IPS-NIHi11 (cell line): ENCODE measurements at places on chromosomes 4 and X.
A peak's percentile ranks its signal among the peaks of the same experiment; 100 is the strongest.

DNA sequence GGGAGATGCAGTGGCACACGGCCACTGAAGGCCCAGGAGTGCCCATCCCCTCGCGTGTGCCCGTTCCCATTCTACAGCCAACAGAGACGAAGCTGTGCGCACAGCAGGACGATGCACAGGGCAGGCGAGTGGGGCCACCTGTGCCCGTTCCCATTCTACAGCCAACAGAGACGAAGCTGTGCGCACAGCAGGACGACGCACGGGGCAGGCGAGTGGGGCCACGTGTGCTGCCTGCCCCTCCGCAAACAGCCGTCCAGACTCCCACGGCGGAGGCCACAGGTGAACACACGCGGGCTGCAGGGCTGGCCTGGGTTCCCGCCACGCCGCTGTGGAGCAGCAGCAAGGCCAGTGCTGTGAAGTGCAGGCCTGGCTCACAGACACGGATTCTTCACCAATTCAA, 32.0 kb downstream of the GAK start:
- no peak for DNase-seq

- peak; percentile 84 for DNase-seq
Observed at GRCh38 chr4:122783301-122784215, 43.1 kb upstream of the FGF2 start.

DNA sequence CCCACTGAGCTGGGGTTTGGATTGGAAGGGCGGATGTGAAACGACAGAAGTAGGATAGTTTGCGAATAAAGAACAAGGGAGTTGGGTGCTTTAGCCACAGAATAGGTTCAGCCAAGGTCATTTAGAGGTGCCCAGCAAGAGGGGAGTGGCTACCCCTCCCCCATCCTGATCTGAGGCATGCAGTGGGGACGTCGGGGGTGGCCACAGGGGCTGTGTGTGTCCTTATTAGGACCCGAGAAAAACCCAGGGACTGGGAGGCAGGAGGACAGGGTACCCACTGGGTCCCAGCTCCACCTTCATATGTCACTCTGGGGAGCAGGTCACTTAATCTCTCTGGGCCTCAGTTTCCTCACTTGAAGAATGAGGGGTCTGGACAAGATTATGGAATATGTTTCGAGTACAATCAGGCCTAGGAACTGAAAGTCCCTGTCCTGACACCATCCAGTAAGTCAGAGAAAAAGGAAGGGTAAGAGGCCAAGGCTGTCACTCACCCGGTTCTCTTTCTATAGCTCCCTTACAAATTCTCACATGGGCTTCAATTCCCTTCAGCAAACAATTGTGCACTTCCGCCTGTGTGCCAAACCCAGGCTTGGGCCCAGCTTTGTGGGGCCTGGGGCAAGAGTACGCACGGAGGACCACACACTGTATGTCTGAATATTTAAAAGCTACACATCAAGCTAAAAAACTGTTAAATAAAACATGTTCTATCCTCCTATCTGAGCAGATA, 4.2 kb upstream of the NYX start:
- DNase-seq, result peak; percentile 23

DNA sequence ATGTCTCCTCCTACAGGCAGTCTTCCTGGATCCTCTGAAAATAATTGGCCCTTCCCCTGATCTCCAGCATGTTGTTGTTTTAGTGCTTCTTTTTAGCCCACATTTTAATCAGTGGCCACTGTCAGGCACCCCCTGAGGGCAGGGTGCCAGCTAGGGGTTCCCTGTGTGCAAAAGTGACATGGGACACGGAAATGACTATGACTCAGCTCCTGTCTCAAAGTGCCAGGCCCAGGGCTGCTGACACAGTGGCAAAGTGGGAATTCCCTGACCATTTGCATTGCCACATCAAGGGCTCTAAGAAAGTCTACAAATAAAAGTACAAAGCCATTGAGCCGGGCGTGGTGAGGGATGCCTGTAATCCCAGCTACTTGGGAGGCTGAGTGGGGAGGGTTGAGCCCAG, 24.8 kb downstream of the HMX1 start:
- DNase-seq, result no peak

DNA sequence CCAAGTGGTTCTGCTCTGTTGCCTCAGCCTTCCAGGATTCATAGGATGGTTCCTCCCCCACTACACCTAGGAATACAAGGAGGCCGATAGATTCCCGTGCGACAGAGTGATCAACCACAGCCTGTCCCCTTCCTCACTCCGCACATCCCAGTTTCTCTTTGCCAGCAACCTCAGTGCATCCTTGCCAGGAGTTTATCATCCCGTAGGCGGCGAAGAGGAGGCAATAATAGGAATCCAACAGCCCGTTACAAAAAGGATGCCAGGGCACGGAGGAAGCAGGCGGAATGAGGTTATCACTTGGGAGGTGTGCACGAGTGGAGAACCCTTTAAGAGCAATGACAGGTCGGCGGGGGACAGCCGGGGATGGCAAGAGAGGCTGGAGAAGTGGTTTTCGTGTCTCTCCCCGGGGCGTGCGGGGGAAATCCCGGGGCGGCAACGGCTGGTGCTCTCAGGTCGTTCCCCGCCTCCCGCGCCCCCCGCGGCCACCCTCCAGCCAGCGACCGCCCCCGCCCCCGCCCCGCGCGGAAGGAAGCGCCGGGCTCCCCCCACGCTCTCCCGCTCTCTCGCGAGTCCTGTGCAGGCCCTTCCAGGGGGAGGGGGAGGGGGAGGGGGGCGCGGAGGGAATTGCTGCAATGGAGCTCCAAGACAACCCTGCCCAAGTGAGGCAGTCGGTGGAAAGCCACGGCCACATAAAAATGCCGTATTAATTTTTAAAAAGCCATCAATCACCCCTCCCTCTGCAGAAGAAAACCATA, 1.6 kb downstream of the PPP3CA start:
- peak; percentile 53 for DNase-seq

GRCh38 chrX:72100051-72100755, 31.5 kb downstream of the RTL5 start:
- no peak for DNase-seq

- DNase-seq, result no peak
Observed at GRCh38 chrX:129433461-129433860, 89.8 kb downstream of the SMARCA1 start.

DNA sequence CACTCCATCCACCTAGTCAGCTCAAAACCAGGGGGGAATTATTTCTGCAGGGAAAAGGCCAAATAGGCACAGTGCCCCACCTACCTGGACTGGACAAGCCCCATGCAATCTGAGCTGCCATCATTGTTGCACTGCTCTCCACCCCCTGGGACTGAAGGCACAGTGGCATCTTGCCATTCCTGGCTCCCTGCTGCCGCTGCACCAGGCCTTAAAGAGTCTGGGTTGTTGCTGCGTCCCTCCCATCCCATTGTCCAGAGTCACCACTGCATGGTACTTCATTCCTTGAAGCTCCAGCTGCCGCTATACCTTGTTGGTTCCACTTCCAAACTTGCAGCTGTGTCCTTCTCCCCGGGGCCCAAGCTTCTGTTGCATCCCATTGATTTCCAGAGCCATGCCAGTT, 629.7 kb downstream of the STIM2 start:
- no peak for DNase-seq

DNA sequence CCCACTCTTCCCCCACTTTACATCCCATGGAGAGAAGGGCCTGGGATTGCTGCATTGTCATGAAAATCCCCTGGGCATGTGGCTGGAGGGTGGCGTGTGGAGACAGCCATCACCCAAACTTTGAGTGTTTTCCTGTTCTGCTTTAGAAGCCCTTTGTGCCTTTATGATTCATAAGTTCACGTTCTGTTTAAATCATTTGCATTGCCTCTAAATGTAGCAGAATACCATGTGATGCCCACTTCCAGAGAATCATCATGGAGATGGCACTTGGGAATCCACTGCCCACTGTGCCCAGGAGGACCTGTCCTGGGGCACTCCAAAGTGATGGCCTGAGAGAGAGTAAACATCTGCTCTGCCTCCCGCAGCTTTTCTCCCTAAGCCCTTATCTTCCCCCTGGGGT, 52.8 kb downstream of the MED28 start:
- DNase-seq, result no peak

- DNase-seq, result no peak
Observed at GRCh38 chr4:107843391-107843790, 18.7 kb downstream of the SGMS2 start.

DNA sequence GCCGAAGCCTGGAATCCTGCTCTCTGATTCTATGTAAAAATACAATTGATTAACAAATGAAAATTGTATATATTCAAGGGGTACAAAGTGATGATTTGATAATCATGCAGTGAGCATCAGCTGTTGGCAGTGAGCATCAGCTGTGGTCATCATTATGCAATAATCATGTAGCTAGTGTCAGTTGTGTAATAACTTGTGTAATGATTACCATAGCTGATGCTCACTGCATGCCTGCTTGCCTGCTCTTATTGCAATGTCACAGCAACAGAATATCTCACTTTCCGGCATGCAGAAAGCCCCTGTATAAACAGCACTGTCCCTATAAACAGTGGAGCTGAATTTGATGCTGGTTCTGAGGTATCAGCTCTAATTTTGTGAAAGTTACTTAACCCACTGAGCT, 46.8 kb downstream of the SULT1B1 start:
- no peak for DNase-seq

- peak; percentile 67 for DNase-seq
Observed at GRCh38 chr4:183797445-183798300, 107.4 kb upstream of the STOX2 start.

DNA sequence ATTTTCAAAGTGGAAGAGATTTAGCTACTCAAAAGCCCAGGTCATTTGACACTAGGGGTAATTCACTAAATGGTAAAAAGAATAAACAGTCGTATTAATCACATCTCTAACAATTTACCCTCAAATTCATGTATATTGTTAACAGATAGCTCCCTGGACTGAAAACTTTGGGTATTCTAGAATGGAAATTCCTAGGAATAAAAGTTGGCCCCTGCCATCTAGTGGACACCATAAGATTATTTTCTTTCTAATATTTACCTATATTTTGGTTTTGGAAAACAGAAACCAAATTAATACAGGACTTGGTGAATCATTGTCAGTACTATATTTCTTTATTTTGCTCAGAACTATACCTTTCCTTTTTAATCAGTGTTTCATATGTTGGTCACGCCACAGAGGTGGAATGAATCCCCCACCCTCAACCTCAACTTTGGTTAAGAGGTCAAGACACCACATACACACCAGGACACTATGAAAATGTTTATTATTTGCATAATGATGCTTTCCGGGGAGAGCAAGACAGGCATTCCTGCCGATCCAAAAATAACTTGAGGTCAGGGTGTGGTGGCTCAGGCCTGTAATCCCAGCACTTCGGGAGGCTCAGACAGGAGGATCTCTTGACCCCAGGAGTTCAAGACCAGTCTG, 96.2 kb upstream of the APOOL start:
- peak; percentile 2 for DNase-seq

DNA sequence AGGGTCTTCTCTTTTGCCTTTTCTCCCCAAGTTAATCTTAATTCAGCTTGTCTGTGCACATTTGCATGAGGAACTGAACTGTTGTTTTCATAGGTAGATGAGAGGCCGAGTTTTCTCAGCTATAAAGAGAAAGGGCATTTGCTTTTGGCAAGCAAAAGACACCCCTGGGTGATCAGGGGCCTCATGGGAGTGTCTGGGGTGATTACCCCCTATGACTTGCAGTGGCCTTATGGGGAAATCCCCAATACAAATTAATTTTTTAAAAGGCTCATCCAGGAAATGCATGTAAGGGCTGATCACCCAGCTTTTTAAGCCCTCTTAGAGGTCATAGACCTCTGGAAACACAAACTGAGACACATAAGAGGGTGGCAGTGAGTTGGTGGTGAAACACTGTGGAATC, 56.4 kb upstream of the HMX1 start:
- no peak for DNase-seq

DNA sequence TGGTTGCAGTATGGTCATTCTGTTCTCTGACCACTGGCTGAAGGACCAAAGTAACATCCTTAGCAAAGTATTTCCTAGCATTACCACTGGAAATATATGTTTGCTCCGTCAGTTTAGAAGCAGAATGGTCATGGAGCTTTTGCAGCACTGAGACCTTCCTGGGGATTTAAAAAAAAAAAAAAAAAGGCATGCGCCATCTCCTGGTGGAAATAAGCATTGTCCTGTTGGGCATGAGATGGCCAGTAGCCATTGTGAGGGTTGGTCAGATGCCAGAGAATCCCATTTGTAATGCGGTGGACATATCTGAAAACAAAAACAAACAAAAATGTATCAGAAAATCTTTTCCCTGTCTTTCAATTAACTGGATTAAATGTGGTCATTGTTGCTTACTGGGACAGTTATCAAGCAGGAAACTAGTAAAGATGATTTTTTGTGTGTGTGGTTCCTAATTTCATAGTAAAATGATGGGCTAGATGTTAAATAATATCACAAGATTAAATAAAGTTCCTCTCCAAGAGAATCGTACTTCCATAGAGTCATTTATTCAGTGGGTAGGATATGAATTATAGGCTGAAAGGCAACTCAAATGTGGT, 139.6 kb downstream of the SOWAHB start:
- peak; percentile 72 for DNase-seq

- no peak for DNase-seq
Observed at GRCh38 chr4:77146186-77147078, 10.6 kb upstream of the CCNG2 start.

DNA sequence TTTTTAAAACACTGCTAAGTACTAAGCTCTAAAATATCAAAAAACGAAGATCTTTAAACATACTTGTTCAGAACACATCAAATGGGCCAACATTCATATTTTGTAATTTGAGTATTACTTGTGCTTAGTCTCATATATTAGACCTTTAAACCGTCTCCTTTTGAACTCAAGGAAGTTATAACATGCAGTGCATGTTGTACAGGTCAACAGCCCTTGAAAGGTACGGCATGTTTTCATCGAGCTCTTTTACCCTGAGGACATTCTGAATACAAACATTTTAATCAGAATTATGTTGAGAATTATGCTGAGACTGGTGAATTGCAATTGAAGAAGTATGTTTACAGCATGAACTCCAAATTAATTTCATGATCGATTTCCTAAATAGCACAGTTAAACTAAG, 7.0 kb upstream of the ASB11 start:
- no peak for DNase-seq

DNA sequence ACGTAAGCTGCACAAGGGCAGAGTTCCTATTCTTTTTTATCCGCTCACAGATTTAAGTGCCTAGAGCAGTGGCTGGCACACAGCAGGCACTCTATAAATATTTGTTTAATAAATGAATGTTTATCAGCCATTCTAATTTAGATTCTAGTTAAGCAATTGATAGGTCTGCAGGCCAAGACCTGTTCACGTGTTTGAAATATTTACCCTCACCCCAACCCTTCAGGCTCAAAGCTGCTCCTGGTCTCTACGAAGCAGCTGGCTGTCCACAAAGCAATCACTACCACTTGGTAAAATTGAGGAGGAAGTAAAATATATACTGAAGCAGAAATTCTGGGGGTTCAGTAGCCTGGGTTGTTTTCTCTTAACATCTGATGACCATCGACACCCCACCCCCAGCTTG, 158.1 kb downstream of the MGST2 start:
- no peak for DNase-seq
